ENCODE measurements at places on chromosomes 2 and 18.

DNA sequence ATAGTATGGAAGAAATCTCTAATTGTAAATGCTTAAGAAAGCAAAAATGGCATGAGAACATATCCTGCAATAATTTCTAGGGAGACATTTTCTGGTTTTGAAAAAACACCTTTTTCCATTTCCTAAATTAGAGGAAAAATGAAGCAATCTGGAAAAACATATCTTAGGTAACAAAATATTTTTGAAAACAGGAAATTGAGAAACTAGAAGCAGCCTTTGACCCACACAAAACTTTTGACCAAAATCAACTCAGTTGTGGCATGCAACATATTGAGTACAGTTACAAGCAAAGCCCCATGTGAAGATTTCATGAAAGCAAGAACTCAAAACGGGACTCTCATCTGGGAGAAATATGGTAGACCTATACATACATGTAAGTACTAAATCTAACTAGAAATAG lies 28.6 kb upstream of the CHAC2 start:
- DNase-seq: peak; percentile 29

DNA sequence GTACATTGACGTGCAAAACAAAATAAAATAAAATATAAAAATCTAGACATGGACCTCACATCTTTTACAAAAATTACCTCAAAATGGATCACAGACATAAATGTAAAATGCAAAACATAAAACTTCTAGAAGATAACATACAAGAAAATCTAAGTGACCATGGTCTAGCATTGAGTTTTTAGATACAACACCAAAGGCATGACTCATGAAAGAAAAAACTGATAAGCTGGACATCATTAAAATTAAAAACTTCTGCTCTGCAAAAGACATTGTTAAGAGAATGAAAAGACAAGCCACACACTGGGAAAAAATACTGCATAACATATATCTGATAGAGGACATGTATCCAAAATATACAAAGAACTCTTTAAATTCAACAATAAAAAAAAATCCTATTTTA lies 14.4 kb downstream of the MAP4K3 start:
- no peak for DNase-seq

DNA sequence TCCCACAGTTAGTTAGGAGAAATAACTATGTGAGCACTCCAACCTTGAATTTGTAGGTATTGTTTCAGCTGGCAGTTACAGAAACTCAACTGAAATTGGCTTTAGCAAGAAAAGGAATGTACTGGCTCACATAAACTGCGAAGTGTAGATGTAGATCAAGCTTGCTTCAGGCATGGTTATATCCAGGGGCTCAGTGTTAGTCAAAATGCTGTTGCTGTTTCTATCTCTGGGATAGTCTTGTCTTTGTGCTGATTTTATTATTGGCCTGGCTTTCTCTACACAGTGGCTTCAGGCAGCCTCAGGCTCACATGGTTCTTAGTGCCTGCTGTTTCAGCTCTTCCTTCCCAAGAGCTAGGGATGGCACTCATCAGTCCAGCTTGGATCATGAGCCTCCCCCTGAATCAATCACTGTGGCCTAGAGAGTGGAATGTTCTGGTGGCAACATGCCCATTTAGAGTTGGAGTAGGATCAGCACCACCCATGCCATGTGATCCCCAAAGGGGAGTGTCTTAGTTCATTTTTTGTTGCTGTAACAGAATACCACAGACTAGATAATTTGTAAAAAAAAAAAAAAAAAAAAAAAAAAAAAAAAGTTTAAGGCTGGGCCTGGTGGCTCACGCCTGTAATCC lies 69.1 kb upstream of the FOXI3 start:
- DNase-seq: no peak

- no peak for DNase-seq
Measured at GRCh38 chr2:63862806-63863205, 21.1 kb downstream of the UGP2 start.

- no peak for DNase-seq
Measured at GRCh38 chr2:85436836-85437487, 18.4 kb downstream of the SH2D6 start.

DNA sequence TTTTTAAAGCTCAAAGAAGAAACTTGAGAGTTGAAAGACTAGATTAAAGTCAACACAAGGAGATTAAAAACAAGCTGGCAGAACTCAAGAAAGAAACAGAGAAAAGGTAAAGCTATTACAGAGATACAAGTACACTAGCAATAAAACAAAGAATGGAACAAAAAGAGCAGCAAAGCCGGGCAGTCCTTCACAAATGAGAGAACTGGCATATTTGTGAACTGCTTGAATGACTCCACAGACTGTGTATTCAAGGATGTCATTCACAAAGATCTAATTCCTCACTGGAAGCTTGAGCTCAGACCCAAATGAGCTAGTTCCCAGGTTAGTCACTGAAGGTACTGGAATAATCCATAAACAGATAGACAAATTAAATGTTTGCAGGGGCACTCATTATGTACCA lies 318.0 kb downstream of the MYCN start:
- no peak for DNase-seq

- no peak for DNase-seq
Measured at GRCh38 chr2:44836916-44837315, 104.6 kb upstream of the SIX3 start.

DNA sequence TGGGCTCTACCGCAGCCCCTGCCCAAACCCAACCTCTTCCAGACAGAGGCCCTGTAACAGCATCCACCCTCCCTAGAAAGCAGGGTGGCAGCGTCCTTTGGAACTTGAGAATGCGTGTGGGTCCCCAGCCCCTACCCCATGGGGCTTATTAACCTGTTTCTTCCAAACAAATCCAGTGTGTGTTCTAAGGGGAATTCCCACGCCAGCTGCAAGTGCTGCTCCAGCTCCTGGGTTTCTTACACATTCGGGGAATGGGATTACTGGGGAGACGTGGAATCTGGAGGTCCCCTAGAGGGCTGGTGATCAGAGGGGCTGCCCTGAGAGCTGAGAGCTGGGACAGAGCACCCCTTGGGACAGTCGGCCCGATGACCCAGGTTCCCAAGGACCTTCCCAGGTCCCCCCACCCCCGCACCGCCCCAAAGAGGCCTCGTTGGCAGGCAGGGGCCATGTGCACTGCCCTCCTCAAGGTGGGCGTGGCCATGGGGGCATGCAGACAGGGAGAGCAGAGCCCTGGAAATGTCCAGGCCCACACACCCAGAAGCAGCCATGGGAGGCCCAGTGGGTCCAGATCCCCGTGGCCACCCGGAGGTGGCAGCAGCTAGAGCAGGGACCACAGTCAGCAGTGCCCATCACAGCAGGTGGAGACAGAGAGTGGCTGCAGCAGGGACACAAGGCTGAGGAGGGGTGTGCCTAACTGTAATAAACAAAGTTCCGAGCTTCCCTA lies 18.8 kb upstream of the TEX44 start:
- DNase-seq: no peak

- DNase-seq: no peak
Measured at GRCh38 chr18:62609764-62610163, 86.9 kb downstream of the ZCCHC2 start.

- DNase-seq: no peak
Measured at GRCh38 chr2:241094924-241095420, 7.1 kb downstream of the MTERF4 start.
